ENCODE measurements at places on chromosomes 13 and 19.
A peak's percentile ranks its signal among the peaks of the same experiment; 100 is the strongest.

GRCh38 chr19:1103132-1103707 lies 574 bp upstream of the GPX4 start:
- DNase-seq: no peak

DNA sequence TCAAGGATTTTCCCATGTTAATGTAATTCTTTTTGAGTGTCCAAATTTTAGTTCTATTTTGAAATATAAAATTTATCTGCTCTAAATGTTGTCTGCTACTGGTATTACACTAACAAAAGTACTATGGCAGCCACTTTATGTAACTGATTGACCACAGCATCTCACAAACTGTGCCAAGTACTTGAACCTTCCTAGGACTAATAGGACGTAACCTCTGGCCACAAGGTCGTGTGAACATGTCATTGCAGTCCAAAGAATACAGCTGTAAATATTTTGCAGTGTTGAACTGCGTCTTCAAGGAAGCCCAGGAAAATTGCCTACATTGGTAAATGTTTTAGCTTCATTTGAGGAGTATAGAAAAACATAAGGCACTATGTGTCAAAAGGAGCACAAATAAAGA lies 1.9 kb downstream of the KCTD4 start:
- no peak for DNase-seq

- no peak for DNase-seq
Measured at GRCh38 chr13:48320399-48320790, 16.8 kb downstream of the RB1 start.

DNA sequence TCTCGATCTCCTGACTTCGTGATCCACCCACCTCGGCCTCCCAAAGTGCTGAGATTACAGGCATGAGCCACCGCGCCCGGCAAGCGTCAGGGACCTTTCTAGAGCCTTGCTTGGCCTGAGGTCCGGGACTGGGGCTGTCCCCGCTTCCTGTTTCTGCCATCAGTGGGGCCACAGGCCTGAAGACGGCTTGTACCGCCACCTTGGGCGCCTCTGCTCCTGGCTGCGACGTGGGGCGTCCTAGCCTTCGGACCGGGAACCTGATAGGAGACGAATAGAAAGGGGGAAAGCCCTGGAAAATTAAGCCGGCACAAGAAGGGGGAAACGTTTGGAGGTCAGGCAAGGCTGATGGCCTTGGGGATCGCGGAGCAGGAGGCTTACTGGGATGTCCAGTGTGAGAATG lies 35.1 kb downstream of the RNF6 start:
- no peak for DNase-seq

GRCh38 chr19:18319591-18320135 lies 3.2 kb downstream of the LSM4 start:
- DNase-seq: no peak

GRCh38 chr13:58883405-58883804 lies 1251.9 kb downstream of the PCDH17 start:
- DNase-seq: no peak

DNA sequence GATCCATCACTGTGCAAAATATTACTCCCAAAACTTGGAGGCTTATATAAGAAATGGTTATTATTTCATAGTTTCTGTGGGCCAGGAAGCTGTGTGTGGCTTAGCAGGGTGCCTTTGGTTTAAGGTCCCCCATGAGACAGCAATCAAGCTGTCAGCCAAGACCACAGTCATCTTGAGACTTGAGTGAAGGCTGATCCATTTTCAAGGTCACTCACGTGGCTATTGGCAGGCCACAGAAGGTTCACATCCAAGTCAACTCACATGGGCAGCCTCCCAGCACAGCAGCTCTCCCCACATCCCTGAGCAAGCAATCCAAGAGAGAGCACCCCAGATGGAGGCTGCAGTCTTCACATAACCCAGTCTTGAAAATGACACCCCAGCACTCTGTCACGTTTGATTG lies 537.4 kb downstream of the MYO16 start:
- no peak for DNase-seq

GRCh38 chr13:99528547-99528946 lies 27.3 kb downstream of the TM9SF2 start:
- DNase-seq: no peak

DNA sequence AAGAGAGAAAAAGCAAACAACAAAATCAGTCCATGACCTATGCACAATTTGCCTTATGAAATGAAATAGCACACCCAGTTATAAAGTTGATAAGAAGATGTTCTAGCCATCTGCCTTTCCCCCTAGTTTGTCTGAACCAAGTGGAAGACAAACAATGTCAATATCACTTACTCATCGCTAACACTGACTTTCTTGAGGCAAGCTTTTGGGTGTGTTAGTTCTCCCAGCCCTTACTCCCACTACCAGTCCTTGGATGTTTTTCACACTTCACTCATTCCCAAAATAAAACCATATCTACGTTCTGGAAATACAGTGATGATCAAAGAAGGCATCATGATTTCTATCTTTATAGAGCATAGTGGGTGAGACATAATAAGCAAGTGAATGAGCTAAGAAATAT lies 393.8 kb downstream of the PCDH20 start:
- DNase-seq: no peak

DNA sequence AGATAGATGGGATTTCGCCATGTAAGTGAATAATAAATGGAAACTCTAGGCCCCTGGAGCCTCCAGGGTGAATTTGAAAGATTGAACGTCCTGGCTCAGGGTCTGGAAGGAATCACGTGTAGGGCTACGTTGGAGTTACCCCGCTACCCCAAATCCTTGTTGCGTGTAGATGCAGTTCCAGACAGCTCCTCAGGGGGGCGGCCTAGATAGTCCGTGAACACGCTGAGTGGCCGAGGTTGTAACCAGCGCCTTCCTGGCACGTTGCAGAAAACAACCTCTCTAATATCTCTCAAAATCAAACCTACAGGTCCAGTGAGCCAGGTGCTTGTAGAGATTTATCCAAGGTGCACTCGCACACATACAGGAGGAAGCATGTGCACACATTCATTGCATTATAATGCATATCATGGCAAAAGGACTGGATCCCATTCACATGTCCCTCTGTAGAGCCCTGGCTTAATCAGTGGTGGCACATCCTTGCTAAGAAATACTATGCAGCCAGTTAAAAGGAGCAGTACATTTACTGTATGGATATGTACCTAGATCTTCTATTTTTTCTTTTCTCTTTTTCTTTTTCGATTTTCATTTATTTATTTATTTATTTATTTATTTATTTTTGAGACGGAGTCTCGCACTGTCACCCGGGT lies 2.5 kb upstream of the KEAP1 start:
- peak; percentile 52 for DNase-seq

- no peak for DNase-seq
Measured at GRCh38 chr19:8449830-8450229, 5.1 kb downstream of the HNRNPM start.

GRCh38 chr19:12314553-12314952 lies 18.9 kb downstream of the ZNF563 start:
- no peak for DNase-seq

DNA sequence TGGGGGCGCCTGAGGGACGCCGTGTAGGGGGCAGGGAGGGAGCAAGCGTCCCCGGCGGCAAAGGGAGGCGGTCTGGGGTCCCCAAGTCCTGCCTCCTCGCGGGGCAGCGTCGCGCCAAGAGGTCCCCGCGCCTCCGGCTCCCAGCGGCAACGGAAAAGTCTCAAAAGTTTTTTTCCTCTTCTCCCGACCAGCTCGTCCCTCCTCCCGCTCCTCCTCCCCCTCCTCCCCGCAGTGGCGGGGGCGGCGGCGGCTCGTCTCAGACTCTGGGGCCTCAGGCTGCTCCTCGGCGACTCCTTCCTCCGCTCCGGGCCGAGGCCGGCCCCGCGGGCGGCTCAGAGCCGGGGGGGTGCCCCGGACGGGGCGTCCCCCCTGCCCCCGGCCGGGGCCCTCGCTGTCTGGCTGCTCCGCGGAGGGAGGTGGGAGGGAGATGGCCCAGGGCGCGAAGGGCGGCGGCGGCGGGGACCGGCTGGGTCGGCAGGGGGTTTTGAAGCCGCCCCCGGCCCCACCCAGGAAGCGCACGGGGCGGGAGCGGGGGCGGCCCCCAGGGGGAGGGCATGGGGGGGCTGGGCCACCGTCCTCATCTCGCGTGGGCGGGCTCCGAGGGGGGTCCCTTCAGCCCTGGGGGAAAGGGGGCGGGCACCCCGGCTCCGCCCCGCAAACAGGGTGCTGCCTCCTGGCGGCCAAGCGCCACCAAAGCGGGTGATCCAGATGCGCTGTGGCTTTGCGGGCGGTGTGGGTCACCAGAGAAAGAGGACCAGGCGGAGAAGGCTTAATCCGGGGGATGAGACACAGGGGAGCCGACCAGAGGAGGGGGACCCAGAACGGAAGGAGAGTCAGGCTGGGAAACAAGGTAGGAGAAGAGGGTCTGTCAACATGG lies at the start of gene TGFB1:
Gene TGFB1 (minus strand): TSS at position 457 of the 877 bp plus-strand sequence. CDS start 878 bp downstream, outside the sequence.
- DNase-seq: peak; percentile 78

GRCh38 chr19:47469363-47469700 lies 2.4 kb downstream of the SLC8A2 start:
- no peak for DNase-seq

DNA sequence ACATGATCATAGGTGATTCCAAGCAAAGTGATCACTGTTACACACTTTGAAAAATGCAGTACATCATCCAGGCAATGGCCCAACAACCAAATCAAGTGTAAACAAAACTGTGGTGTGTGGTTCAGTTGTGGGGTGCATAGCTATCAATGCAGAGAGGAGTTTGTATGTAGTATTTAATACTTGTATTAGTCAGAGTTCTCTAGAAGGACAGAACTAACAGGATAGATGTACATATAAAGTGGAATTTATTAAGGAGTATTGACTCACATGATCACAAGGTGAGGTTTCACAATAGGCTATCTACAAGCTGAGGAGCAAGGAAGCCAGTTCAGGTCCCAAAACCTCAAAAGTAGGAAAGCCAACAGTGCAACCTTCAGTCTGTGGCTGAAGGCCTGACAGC lies 249.3 kb upstream of the HTR2A start:
- DNase-seq: no peak

DNA sequence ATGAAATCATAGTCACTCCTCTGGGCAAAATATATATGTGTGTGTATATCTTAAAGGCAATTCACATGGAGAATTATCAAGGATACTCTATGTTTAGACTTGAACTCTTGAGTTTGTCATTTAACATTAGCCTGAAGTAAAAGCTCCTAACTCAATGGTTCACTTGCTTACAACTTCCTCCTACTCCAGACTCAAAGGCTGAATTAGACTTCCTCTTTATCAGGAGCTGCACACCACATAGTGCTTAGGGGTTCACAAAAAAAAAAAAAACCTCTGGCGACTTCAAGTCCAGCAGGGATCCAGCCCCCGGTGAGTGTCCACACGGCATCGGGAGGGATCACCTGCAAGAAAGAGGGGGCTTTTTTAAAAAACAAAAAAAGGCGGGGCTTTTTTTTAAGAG lies 68.2 kb upstream of the LSM14A start:
- no peak for DNase-seq

DNA sequence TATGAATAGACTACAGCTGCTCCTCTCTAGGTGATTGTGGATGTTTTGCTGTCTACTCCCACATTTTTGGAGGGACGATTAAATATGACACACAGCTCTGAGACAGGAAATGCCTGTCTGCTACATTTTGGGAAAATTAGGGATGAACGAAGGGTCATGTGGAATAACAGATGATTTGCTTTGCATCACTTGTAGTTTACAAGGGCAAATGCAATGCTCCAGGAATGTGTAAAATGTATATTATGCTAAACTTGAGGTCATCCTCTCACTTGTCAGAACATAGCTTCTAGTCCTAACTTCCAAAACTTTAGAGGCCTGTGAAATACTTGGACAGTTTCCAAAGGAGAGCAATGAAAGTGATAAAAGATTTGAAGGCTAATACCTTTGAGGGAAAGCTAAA lies 284.2 kb upstream of the DACH1 start:
- no peak for DNase-seq

GRCh38 chr13:65300220-65300619 lies 1929.9 kb downstream of the PCDH9 start:
- no peak for DNase-seq

- DNase-seq: no peak
Measured at GRCh38 chr19:7923295-7924191, 2.4 kb downstream of the CTXN1 start.

- DNase-seq: no peak
Measured at GRCh38 chr13:52804202-52804641, 44.2 kb downstream of the PCDH8 start.

DNA sequence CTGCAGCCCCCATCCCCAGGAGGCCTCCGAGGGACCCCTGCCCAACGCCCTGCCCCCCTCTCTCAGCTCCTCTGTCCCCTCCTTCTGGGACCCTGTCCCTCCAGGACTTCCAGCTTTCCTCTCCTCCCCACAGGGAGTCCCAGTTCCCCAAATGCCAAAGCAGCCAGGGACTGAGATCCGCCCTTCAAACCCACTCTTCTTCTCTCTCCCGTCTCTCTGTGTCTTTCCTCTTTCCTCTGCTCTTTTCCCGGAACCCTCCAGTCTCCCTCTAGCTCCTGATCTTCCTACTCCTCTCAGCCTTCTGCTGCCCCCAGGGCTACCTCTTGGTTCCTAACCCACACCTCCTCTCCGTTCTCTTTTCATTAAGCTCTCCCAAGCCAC lies 377 bp downstream of the CA11 start:
- no peak for DNase-seq

GRCh38 chr19:16566161-16566560 lies 6.1 kb downstream of the SLC35E1 start:
- no peak for DNase-seq

DNA sequence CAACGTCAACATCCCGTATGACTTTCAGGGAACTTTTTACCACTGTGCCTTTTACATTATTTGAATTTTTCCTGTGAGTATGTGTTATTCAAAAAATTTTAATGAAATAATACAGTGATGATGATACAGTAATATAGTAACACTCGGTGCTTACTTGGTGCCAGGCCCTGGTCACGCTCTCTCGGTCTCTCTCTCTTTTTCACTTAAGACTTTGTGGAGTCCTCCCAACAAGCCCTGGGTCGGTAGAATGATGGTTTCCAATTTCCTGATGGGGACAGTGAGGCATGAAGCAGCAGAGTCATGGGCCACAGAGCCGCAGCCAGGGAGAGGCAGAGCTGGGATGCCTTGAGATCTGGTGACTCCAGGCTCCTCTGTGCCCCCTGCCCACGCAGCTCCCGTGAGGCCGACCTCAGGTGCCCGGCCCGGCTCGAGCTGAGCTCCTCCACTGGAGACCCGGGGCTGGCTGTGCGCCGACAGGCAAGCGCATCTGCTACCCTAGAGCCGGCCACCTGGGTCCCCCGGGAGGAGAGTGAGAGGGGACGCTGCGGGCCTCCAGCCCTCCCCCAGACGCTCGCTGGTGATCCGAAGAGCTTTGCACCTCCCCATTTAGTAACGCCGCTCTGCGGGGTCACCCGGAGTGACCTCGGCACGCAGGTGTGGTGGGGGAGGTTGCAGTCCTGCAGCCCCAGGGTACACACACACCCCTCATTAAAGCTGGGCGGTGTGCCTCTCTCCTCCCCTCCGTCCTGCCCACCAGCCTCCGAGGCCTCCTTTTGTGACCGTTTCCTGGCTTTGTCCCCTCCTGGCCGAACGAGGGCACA lies 4.4 kb upstream of the SBK3 start:
- DNase-seq: peak; percentile 75

- no peak for DNase-seq
Measured at GRCh38 chr13:49241296-49241695, 6.4 kb upstream of the CDADC1 start.

GRCh38 chr13:45103449-45103848 lies 16.9 kb upstream of the GTF2F2 start:
- no peak for DNase-seq

All from kidney capillary endothelial cell (primary cell).